ENCODE measurements at places on chromosomes 7 and 10. TPM values are rescaled to one million over a fixed set of nuclear protein-coding genes. Genes with fewer than 3 reads are reported as not detected.

DNA sequence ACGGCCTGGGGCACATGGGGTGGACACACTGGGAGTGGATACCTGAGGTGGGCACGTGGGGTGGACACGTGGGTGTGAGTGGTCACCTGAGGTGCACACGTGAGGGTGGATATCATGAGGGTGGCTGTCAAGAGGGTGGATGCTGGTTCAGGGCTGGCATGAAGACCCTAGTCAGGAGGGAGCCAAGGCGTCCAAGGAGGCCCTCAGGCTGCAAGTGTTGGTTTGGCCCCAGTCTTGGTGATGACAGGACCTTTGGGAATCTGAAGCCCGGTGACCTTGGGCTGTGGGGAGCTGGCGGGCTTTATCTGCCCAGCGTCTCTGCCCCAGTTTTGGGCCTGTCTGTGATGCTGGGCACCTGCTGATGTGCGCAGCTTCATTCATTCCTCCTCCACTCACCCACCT lies 24.9 kb upstream of the PFKFB3 start:
- H3K36me3 ChIP-seq = peaks cover 10% of the 10 kb centered on the region
- no peak overlapping the region for H3K4me3 ChIP-seq
- H3K27me3 ChIP-seq = no peaks in the 10 kb centered on the region

DNA sequence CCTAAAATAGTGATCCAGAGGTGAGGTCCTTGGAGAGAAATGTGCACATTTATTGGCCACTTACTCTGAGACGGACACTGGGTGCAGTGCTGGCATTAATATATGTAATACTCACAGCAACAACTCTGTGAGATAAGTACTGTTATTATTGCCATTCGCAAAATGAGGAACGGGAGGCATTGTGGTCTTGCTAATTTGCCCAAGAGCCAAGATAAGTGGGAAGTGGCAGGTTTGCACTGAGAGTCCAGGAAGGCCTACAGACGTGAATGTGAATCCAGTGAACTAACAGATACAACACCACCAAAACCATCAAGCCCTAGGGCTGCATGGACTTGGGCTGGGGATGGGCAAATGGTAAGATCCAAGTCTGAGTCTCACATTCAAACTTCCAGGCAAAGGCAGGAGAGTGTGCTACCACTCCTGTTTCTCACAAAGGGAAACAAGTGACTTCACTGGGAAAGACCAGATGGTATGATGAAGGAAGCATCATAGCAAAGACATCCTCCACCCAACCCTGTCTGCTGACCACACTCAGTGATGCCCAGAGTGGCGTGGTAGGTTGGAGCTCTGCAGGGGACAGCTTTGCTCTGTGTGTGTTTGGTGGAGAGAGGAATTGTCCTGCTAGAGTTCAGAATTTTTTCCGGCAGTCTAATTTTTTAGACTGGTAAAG lies 19.2 kb downstream of the TMEM273 start:
- peaks cover 12% of the 10 kb centered on the region for H3K4me1 ChIP-seq
- H3K4me3 ChIP-seq = no peak overlapping the region

- H3K4me3 ChIP-seq = no peak overlapping the region
- no peak for DNase-seq
- H3K27me3 ChIP-seq = peaks cover 2% of the 10 kb centered on the region
- H3K36me3 ChIP-seq = no peaks in the 10 kb centered on the region
These were observed 130.5 kb downstream of the CDK14 start for GRCh38 chr7:90726623-90727022.

DNA sequence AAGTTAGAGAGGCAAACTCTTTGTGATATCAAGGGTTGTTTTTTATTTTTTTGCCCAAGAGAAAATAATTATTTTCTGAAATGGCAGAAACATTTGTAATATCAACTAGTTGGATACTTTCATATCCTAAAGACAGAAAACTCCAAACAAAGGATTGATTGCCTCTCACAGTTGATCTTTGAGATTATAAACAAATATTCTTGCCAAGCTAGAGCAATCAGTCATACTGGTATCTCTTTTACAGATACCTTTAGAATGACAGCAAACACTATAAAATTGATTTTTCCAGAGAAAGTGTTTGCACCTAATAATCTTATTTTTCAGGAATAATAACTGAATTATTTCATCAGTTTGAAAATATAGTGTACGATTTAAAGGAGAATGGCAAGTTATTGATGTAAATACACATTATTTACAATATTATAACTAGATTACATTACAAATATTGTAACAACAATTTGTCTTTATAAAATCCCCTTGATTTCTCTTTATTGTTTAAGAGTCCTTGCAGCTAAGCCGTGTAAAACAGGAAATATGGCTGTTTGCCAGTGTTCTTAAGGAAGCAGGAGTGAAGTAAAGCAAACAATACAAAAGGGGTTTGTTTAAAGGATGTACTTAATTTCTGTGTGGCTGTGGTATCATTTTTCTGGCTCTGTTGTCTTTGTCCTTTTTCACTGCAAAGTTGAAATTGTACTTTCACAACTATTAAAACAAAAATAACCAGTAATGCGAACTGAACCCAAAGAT lies 58.4 kb downstream of the MAPK8 start:
- H3K27ac ChIP-seq = no peak overlapping the region
- no peaks in the 10 kb centered on the region for H3K27me3 ChIP-seq
- peaks cover 1% of the 10 kb centered on the region for H3K4me1 ChIP-seq
- no peaks in the 10 kb centered on the region for H3K36me3 ChIP-seq
- H3K4me3 ChIP-seq = no peak overlapping the region

HOXA7 gene
- not detected for total RNA-seq

DNA sequence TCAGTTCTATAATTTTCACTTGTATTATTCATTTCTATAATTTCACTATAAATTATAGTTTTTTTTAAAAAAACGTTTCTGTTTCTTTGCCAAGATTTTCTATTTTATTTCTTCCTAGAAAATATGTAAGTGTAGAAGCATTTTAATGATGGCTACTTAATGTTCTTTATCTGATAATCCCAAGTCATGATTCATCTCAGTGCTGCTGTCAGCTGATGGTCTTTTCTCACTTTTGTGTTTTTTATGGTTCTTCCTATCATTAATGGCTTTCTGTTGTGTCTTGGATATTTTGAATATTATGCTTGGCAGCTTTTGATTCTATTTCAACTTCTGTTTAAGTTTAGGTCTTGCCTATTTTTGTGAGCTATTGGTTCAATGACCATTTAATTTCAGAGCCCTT lies 268.6 kb downstream of the BAMBI start:
- H3K36me3 ChIP-seq = no peaks in the 10 kb centered on the region
- no peaks in the 10 kb centered on the region for H3K4me1 ChIP-seq

RADIL gene
- total RNA-seq = 0.28 TPM

DNA sequence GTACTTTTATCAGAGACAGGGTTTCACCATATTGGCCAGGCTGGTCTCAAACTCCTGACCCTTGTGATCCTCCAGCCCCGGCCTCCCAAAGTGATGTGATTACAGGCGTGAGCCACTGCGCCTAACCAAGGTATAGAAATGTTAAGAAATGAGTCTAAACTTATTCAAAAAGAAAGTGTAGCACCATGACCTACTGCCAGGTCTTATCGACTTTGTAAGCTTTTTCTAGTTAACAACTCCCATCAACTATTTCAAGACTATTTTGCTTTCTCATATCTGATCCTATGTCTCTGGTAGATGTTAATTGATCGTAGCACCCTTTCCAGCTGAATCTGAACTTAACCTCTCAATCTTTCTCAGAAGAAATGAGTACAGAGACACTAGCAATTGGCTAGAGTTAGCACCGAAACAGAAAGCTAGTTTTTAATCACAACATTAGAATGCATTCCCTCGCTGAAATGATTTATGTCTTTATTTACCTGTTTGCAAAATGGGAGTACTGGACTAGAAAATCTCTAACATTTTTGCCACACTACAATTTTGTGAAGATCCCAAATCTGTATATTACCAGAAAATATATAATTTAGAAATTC lies 114.0 kb upstream of the HGF start:
- no peak for DNase-seq
- no peak overlapping the region for H3K27ac ChIP-seq
- no peaks in the 10 kb centered on the region for H3K27me3 ChIP-seq
- H3K4me3 ChIP-seq = no peak overlapping the region

DNA sequence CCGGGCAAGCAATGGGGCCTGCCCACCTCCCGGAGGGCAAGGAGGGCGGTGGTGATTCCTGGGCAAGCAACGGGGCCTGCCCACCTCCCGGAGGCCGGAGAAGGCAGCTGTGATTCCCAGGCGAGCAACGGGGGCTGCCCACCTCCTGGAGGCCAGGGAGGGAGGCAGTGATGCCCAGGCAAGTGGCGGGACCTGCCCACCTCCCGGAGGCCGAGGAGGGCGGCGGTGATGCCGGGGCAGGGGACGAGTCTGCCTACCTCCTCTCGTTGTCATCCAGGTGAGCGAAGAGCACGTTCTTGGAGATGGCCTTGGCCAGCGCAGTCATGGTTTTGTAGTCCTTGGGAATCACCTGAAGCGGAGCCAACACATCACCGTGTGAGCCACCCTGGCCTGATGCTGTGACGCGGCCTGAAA lies 49.5 kb upstream of the DNAAF5 start:
- H3K27ac ChIP-seq = no peak overlapping the region
- H3K4me3 ChIP-seq = no peak overlapping the region
- DNase-seq = no peak
- H3K36me3 ChIP-seq = peaks cover 58% of the 10 kb centered on the region
- no peaks in the 10 kb centered on the region for H3K4me1 ChIP-seq
- H3K27me3 ChIP-seq = no peaks in the 10 kb centered on the region

GRCh38 chr7:102942181-102942866 lies 29.5 kb downstream of the LRRC17 start:
- H3K4me3 ChIP-seq = no peak overlapping the region
- no peak for DNase-seq
- H3K36me3 ChIP-seq = no peaks in the 10 kb centered on the region

FGFR2 gene
- 1.1 TPM for total RNA-seq

DNA sequence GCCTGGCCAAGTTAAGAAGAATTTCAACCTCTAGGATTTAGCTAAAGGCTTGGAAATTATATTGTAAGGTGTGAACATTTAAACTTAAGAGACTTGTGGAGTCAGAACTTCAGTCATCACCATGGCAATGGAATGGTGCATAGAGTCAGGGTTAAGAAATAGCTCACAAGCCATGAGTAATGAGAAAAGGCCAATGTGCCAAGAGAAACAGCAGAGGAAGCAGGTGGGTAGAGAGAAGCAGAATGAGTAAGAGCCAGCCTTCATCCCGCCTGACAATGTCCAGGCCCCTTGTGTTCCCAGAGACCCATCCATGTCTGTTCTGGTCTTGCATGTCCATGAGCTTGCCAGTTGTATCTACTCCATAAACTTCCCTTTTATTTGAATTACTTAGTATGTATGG lies 62.6 kb upstream of the TBX20 start:
- no peak overlapping the region for H3K4me3 ChIP-seq
- DNase-seq = no peak
- no peak overlapping the region for H3K27ac ChIP-seq
- no peaks in the 10 kb centered on the region for H3K27me3 ChIP-seq

GRCh38 chr7:142762104-142762503 lies 8.7 kb upstream of the PRSS2 start:
- H3K27me3 ChIP-seq = peaks cover 5% of the 10 kb centered on the region
- DNase-seq = no peak
- H3K4me3 ChIP-seq = no peak overlapping the region
- no peak overlapping the region for H3K27ac ChIP-seq

TSPAN15 gene
- 4.6 TPM for total RNA-seq

BAMBI gene
- total RNA-seq = 0.30 TPM

GRCh38 chr10:71933651-71934050 lies 30.5 kb upstream of the CHST3 start:
- peak overlapping the region; percentile 1 for H3K4me3 ChIP-seq
- H3K36me3 ChIP-seq = peaks cover 6% of the 10 kb centered on the region
- H3K27ac ChIP-seq = peak overlapping the region; percentile 3
- H3K27me3 ChIP-seq = peaks cover 3% of the 10 kb centered on the region

HYCC1 gene
- 49.7 TPM for total RNA-seq

FAM25C gene
- not detected for total RNA-seq

- H3K27ac ChIP-seq = no peak overlapping the region
- H3K27me3 ChIP-seq = peaks cover 27% of the 10 kb centered on the region
- no peak overlapping the region for H3K4me3 ChIP-seq
- H3K4me1 ChIP-seq = peaks cover 14% of the 10 kb centered on the region
- DNase-seq = no peak
These were observed 75.6 kb upstream of the DDC start for GRCh38 chr7:50640779-50641178.

VPS37D gene
- total RNA-seq = 0.45 TPM

UNCX gene
- not detected for total RNA-seq

Measured in activated naive CD8-positive, alpha-beta T cell treated with anti-CD3 and anti-CD28 coated beads, Interleukin-2, amount 10 ng/mL, durations not matched to agents 7 days and 5 days (primary cell).